ENCODE measurements at places on chromosomes 3 and 15. TPM values are rescaled to one million over a fixed set of nuclear protein-coding genes. Genes with fewer than 3 reads are reported as not detected.

DNA sequence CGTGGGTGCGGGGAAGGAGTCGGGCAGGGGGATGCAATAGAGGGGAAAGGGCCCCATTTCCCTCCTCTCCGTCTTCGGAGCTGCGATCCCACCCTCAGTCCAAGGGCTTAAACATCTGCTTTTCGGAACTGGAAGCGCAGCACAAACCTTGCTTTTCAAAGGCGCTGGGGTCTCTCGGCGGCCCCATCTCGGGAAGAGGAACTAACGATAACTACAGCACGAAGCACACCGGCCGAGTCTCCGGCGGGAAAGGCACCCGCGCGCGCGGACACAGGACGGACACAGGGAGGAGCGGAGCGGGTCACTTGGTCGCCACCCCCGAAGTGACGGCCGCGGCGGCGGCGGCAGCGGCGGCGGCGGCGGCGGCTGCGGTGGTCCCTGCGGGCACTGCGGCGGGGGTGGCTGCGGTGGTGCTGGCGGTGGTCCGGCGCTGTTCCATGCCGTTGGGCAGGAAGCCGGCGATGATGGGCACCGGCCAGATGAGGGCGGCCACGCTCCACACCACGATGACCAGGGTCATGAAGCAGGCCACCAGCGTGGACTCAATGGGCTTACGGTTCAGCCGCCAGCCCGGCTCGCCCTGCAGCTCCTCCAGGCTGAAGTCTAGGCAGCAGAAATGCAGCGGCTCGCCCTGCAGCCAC, 1.1 kb downstream of the TMEM158 start:
- peak; percentile 67 for DNase-seq

DNA sequence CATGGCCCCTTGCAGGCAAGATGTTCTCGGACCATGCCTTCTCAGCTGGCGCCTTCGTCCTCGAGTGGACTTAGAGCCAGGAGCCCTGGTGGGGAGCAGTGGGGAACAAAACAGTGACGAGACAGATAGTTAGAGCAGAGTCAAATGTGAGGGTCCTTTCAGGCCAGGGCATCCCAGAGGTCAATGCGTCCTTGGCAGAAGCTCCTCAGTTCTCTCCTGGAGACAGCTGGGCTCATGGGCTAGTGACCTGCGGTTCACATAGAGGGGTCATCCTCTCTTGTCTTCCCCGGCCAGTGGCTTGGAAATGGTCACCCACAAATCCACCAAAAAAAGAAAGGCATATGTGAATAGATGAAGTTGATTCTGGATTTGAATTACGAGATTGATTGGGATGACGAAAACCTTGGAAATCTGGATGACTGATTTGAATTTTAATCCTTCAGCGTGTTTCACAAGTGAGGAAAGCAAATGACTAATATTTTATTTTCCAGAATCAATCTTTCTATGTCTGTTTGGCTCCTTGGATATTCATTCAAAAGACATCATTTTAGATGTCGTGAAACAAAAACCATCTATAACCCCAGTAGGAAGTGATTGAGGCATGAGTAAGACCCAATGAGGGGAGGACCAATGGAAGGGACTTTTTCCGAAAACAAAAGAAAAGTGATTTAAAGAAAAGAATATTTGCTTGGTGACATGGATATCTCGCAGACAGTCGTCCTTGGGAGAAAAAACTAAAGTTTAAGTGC, 84.5 kb downstream of the ASB7 start:
- DNase-seq = no peak

SCG5 gene
- total RNA-seq = not detected

PIF1 gene
- 9.8 TPM for total RNA-seq

- DNase-seq = no peak
These were observed 1.2 kb upstream of the ZBTB20 start for GRCh38 chr3:115148142-115148790.

- DNase-seq = no peak
These were observed 77.5 kb upstream of the TNFAIP8L3 start for GRCh38 chr15:51172193-51172592.

WWTR1 gene
- 48.2 TPM for total RNA-seq

RLBP1 gene
- total RNA-seq = not detected

DNA sequence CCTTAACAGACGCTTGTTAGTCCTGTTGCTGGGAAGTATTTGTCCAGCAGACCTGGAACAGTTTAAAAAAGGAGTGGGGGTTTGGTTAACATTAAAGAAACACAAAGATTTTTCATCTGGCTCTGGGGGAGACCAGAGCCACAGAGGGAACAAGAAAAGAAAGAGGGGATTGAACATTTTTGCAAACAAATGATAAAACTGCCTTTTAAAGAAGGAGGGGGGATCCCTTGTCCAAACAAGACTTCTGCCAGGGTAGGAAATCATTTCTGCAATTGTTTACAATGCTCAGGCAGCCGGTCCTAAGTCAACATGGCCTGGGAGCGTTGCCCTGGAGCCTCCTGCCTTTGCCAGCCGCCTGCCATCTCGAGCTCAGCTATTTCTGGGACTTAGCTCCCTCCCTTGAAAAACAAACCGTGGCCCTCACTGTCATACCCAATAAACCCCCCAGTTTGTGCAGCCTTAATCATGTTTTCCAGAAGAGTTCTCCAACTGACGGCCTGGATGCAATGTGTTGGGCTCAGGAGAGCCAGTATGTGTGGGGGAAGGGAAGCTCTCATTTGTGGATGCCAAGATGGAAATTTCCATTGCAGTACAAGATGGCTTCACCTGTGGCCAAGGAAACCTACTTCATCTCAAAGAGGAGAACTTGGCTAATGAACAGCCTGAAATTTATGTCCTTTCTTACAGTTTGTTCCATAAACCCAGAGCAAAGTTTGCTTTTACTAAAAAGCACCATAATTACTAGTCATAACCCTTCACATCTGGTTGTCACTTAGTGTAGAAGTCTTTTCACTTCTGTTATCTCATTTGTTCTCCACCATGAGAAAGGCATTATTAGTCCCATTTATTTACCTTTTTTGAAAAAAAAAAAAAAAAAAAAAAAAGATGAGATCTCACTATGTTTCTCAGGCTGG, 75.9 kb upstream of the RNU6-1 start:
- peak; percentile 13 for DNase-seq

GRCh38 chr15:80710635-80711554, 15.8 kb downstream of the ABHD17C start:
- DNase-seq = no peak

DNA sequence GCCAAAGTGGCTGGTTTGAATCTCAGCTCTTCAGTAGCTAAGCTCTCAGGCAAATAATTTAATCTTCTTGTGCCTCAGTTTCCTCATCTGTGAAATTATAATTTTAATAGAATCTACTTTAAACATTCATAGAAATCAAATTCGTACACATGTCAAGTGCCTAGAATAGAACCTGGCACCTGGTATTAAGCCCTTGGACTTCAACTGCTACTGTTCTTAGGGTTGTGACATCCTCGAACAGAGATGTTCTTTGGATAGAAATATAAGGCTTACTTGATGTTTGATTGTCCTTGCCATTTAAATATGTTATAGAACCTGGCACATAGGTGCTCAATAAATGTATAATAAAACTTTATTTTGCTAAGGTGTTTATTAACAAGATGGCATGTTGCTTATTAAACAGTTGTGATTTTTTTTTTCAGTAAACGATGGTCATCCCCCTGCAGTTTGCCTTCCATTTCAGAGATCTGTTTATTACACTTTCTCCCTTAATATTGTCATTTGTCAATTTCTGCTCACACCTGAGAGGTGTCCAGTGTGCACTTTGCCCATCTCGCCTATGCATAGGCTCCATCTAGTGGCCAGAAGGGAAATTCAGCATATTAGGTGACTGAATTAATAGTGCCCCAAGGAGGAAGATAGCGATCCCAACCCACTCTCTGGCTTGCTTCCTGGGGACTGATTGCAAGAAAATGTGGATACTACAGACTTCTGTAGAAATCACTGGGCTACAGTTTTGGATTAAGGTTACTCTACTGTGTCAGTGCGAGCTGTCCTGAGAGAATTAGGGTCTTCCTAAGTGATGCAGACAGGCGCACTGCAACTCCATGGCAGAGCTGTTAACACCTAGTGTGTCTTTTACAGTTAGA, 10.7 kb downstream of the IGF1R start:
- peak; percentile 59 for DNase-seq

TNFAIP8L3 gene
- not detected for total RNA-seq

DNA sequence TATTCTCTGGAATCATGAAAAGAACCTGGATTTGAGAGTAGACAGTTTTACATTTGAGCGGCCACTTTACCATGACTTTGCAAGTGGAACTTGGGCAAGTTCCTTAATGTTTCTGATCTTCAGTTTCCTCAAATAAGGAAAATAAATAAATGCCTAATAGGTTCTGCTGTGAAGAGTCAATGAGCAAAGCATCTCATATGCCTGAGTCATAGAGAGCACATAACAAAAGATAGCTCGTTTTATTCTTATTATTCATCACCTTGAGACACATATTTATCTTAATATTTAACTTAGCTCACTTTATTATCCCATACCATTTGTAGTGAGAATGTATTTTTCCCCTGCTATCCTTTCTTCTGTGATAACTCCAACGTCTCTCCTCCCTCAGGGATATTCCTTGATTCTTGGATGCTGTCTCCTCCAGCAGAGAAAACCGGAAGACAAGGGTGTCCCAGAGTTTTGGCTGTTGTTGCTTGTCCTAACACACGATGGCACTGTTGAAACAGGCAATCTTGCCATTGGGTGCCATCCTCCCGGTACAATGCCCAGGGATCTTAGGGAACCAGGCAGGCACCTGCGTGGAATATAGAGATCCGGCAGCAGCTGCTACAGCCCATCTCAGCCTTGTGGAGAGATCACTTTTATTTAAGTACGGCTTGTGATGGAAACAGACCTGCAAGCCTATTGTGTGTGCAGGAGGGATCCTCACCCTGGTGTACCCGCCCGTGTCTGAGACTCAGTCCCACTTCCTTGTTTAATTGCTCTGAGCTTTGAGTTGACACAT, 33.3 kb upstream of the VPS33B start:
- peak; percentile 70 for DNase-seq

- DNase-seq = no peak
These were observed 1.0 kb downstream of the EOMES start for GRCh38 chr3:27720899-27721716.

DNA sequence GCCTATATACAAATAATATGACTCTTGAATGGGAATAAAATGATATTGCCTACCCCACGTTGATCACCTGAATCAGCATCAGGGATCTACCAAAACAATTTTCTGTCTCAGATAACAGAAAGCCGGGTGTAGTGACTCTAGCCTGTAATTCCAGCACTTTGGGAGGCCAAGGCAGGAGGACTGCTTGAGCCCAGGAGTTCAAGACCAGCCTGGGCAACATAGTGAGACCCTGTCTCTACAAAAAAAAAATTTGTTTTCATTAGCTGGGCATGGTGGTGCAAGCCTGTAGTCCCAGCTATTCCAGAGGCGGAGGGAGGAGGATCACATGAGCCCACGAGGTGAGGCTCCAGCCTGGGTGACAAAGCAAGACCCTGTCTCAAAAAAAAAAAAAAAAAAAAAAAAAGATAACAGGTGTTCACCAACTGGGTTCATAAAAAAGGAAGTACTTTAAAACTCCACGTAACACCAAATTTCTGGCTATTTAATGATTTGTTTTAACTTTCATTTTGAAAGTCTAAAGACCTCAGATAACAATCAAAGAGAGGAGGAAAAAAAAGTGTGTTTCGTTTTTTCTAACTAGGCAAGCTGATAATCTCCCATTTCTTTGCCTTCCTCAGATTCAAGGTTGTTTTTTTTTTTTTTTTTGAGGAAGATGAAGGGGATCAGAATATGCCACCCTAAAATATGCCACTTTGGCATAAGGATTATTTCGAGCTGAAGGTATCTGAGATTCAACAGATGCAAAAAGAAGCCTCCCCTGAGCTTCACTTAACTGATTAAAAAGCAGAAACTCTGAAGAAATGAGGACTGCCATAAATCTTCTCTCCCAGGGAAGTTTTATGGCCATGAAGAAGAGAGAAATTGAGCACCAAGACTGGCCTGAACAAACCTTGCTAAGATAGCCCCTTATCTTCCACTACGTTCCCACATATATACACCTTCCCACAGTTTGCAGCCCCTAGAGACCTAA, 44.1 kb downstream of the TRANK1 start:
- DNase-seq = no peak

DNA sequence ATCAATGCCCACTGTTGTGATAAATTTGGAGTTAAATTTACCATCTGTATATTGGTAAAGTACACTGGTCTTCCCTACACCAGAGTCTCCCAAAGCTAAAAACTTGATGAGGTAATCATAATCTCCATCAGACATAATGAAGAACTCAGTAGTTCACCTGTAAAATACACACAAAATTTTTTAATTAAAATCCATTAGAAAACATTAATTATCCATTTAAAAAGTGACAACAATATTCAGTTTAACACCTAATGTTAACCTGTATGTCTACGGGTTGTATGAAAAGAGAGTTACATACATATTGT, 38.0 kb upstream of the RSL24D1 start:
- DNase-seq = no peak

GRCh38 chr3:194536871-194537637, 50.3 kb upstream of the ATP13A3 start:
- no peak for DNase-seq

DNA sequence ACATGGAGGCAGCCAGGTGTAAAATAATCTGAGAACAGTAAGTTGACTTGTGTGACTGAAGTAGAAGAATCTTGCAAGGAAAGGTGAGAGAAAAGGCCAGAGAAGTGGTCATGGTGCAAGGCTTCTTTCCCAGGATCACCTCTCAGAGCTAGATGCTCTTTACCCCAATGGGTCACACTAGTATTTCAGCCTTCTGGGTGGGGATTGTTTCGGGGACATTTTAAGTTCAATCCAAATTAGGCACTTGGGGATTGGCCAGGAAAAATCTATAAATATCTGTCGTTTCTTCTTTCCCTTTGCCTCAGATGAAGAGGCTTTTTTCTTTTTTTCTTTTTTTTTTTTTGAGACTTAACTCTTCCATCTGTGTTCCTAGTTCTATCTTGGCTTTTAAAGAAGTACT, 188.0 kb downstream of the KLHL25 start:
- DNase-seq = no peak

DNA sequence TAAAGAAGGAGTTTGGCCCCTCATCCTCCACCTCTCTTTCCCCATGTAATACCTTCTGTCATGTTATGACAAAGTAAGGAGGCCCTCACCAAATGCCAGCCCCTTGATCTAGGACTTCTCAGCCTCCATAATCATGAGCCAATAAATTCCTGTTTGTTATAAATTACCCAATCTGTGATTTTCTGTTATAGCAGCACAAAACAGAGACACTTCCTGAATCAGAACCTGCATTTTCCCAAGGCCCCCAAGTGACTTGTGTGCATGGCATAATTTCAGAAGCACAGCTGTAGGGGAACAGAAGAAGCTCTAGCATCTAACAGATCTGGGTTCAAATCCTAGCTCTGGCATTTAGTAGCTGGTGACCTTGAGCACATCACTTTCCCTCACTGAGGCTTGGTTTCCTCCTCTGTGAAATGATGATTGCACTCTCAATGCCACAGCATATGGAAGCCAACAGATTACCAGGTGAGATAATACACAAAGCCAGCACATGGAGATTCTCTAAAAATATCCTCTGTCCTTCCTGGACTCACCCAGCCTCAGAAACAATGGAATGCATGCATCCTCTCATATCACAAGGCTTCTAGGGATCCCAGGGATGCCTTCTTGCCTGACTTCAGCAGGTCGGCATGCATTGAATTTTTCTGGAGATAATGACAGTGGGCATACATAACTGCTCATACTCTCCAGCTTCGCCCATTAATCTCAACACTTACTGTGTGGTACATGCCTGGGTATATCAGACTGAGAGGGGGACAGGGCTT, 26.3 kb downstream of the TLNRD1 start:
- DNase-seq = no peak

GRCh38 chr3:175728566-175728965, 869.4 kb downstream of the NAALADL2 start:
- no peak for DNase-seq
